ENCODE measurements at places on chromosomes 11 and 22.

DNA sequence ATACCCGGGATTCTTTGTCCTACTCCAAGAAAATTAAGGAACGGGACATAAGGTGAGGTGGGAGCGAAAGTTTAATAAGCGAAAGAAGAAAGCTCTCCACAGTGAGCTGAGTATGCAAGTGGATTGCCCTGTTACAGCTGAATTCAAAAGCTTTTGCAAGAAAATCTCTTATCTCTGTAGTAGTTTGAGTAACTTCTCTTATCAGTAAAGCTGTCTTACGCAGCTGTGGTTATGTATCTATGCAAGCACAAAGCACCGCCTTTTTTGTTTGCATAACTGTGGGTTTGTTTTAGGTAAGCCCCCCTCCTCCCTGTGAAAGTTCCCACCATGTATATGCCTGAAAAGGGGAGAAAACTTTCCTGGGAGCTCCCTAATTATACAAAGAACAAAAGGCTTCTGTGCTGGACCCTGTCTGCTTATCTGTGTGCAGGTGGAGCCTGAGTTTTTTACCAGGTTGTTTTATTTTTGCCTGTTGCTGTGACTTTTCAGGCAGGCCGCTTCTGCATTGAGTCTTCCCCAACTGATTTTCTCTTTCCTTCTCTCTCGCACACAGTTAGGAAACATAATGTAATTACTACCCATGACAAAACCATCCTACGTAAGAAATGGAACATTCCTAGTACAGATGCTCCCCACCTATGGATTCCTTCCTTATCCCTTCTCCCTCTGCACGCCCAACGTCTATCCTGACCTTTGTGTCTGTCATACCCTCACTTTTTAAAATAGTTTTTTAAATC lies 837 bp upstream of the PLAAT5 start:
- DNase-seq = no peak

- DNase-seq = no peak
Measured at GRCh38 chr11:75319035-75319877, 32.2 kb downstream of the ARRB1 start.

GRCh38 chr11:6360183-6360582 lies 30.1 kb upstream of the SMPD1 start:
- DNase-seq = no peak

GRCh38 chr22:42895541-42895981 lies 38.5 kb upstream of the ARFGAP3 start:
- DNase-seq = no peak

GRCh38 chr11:101158119-101158518 lies 28.5 kb upstream of the PGR start:
- DNase-seq = no peak

DNA sequence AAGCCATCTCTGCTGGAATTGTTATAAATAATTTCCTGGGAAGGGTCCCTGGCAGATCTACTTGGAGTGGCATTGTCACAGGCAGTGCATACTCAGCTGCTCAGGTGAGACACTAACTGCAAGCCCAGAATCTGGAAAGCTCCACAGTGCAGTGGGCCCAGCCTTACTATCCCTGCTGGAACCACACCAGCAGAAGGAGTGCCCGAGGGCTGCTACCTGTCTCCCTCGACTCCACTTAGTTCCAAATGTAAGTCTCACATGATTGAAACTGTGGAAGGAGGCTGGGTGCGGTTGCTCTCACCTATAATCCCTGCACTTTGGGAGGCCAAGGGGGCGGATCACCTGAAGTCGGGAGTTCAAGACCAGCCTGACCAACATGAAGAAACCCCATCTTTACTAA lies 14.3 kb upstream of the SYVN1 start:
- no peak for DNase-seq

GRCh38 chr11:104846216-104846615 lies 52.0 kb downstream of the CASP12 start:
- DNase-seq = no peak

DNA sequence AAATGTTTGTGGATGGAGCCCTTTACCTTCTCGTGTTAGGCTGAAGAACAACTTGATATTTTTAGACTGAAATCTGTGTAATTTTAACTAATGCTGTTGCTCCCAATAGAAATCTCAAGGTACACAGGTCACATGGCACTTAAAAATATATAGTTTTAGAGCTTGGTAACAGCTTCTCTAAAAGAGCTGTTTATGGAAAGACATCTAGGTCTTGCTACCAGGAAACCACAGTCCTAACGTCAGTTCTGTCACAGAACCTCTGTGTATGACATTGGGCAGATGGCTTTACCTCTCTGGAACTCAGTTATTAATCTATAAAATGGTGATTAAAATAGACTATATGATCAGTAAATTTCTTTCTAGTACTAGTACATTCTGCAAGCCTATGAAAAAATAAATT lies 35.4 kb downstream of the PAK1 start:
- no peak for DNase-seq

- DNase-seq = no peak
Measured at GRCh38 chr11:102794382-102794781, 3.6 kb downstream of the MMP1 start.

- peak; percentile 58 for DNase-seq
Measured at GRCh38 chr11:128476729-128477128, 110.6 kb downstream of the ETS1 start.

GRCh38 chr22:34966980-34967565 lies 98.9 kb upstream of the ISX start:
- DNase-seq = no peak

DNA sequence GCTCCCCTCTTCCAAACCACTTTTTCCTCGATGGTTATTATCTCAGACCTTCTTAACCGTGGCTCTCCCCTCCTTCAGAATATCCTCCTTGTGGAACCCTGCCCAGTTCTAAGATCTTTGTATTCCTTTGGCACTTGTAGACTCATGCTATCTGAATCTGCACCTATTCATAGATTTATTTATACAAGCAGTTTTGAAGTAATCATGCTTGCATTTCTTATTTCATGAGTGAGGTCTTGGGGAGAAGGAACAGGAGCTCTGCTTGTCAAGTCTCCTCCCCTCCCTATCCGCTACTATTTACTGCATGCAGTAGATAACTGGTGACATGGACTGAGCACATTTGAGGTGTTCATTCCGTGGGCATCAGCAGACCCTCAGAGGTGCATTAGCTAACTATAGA lies 5.4 kb upstream of the MADD start:
- DNase-seq = no peak

DNA sequence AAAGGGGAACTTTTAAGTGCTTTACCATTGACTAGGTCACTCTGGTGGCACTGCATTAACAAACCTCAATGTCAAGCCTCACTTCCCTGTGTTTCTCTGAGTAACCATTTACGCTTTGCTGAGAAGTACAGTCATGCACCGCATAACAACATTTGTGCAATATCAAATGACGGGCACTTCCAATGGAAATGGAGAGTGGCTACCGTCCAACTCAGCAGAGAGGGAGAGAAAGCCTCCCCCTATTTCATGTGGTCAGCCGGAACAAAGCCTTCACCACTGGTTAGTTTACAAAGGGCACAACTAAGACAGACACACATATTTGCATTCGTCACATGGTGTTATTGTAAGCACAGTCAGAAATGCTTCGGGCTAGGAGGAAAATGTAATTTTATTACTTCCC lies 117.3 kb downstream of the RASSF10 start:
- DNase-seq = no peak

- no peak for DNase-seq
Measured at GRCh38 chr11:132220474-132220873, 850.1 kb downstream of the NTM start.

DNA sequence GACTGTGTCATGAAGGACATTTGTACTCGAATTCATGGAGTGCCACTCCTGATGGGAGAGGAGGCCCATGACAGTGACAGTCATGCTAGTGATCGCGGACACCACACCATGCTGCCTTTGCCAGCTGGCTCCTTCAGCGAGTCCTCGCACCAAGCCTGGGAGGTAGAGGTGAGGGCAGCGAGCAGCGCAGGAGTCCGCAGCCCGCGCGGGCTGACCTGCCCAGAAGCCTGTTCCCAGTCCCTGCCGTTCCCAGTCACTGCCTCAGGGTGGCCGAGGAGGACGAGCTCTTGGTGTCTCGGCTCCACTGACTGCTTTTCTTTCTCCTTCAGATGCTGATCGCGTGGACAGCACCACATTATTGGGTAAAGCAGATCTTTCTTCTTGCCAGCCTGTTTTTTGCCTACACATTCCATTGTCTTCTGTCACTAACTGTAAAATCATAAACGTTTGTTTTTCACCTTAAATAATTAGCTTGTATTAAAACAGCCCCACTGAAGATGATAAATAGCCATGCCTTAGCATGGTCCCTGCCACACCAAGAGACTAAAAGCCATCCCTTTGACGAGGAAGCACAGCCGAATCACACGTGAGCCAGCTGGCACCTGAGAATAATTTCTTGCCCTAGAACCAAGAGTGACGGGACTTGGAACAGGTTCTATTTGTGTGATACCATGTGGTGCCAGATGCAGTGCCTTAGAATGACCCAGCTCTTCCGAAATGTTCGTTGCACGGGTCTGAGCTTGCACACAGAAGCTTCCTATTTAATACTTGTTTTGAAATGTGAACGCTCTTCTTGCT lies 25.5 kb downstream of the FAM118A start:
- DNase-seq = no peak

- no peak for DNase-seq
Measured at GRCh38 chr11:60891103-60891741, 15.2 kb downstream of the PRPF19 start.

DNA sequence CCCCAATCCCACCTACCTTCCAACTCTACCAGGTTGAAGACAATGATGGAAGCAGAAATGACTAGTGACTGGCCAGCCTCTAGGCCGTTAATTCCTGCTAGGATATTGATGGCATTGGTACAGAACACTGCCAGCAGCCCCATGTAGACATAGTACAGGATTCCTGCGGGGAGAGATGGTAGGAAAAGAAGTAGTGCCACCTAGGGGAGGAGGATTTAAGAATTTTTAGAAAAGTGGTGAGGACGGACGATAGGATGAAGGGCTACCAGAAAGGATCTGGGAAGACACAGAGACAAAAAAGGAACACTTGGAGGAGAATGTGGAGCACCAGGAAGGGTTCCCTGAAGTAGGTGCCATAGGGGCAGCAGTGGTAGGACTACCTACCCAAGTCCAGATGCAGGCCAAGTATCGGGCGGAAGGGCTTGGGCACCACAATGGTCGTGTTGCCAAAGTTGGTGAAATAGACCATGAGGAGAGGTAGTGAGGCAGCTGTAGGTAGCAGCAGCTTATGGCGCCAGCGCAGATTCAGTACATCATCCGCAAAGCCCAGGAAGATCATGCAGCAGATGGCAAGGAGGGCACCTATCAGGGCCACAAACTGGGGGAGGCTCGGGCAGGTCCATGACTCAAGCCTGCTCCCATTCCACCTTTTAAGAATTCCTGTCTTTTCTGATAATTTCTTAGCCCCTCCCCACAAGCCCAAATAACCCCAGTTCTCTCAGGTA lies 1.2 kb downstream of the DPAGT1 start:
- DNase-seq = no peak

DNA sequence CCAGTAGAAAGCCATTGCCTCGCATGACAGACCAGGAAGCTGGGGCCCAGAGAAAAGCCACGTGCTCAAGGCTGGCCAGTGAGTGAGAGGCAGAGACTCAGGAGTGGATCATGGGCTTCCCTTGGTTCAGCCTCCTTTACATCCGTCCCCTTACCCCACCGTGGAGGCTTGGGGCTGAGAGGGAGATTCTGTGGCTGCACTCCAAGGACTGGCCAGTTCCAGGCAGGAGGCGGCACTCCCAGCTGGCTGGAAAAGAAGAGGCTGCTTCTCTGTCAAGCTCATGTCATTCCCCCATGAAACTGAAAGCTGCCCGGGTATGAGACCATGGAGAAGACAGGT lies 6.6 kb upstream of the ASCL2 start:
- DNase-seq = no peak

DNA sequence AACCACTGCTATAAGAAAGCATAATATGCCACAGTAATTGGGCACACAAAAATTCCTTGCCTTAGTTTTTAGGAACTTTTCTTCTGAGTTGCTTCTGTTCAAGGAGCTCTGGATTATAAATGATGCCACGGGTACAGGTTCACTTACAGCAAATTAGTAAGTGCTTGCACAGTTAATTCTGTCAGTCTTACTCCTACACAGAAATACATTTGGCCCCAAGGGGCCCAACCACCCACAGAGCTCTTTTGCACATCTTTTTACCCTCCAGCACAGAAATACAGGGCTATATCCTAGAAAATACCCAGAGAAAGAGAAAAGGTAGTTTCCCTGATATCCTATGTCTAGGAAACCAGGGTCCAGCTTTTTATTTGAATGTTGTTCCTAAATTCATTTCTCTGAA lies 86.6 kb upstream of the CHRM4 start:
- DNase-seq = no peak

DNA sequence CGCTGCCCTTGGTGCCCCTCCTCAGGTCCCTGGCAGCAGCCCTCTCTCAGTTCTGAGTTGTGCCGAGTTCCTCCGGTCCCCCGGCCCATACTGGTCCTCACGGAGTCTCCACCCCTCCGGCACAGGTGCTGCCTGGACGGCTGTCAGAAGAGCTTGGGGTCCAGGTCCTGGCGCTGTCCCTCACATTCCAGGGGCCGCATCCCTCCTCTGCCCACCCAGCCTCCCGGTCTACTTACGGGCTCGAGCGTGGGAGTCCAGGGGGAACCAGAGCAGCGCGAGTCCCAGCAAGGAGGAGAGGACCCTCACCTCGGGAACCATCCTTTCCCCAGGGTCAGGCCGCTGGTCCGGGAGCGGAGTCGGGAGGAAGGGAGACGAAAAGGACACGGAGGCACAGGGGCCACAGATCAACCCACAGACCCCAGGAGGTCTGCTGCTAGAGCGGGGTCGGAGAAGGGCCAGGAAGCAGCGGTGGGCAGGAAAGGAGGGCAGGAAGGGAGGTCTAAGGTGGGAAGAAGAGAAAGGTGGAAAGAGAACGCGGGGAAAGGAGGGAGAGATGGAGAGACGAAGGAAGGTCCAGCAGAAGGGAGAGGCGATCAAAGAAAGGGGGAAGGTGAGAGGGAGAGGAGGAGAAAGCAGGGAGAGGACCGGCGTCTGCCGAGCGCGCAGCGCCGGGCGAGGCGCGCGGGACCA lies 510 bp downstream of the CHRDL2 start:
- no peak for DNase-seq
